ENCODE measurements at places on chromosomes 2 and 18.

DNA sequence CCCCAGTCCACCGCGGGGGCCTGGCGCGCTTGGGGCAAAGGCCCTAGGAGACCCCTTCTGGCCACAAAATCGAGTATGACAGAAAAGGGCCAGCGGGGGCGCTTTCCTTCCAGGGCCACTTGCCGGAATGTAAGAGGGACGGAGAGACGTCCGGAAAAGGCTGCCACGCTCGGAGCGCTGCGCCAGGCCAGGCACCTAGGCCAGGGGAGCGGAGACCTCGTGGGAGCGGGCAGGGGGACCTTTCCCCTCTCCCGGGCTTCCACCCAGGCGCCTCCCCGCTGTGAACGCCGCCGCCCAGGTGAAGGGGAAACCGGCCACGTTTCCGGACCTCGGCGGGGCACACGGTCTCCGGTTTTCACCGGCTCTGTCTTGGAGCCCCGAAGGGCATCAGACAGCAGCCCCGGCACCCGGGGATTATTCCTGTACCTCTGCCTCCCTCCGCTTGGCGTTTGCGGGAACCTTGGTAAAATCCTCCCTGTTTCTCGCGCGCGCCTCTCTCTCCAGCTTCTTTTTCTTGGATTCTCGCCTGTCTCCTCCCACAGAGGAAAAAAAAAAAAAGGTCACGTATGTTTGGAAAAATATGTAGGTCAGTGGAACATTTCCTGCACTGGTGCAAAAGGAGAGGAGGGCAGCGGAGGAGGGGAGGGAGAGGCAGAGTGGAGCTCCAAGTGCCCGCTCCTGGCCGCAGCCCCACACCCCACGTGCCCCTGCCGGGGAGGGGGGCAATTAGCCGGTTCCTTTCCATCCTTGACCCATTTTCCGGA, 1.2 kb upstream of the NPAS2 start:
- DNase-seq: no peak

- no peak for DNase-seq
Measured at GRCh38 chr2:168212866-168213265, 34.5 kb downstream of the STK39 start.

- no peak for DNase-seq
Measured at GRCh38 chr18:45836242-45837205, 11.0 kb downstream of the SIGLEC15 start.

GRCh38 chr2:26075173-26075572, 41.3 kb downstream of the RAB10 start:
- no peak for DNase-seq

DNA sequence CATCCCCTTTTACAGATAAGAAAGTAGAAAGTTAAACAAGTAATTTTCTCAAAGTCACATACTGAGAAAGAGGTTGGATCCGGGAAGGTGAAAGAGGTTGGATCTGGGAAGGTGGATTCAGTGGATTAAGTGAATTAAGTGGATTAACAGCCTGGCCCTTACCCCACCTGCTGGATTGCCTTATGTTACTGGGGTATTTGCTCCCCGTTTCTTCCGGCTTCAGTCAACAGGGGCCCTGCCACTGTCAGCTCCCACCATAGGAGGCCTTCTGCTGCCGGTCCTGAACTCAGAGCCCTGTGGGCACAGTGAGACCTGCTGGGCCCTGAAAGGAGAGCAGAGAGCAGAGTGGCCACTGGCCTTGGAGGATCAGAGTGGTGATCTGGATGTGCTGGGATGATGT, 113.2 kb downstream of the VAPA start:
- DNase-seq: no peak

GRCh38 chr2:165013944-165014619, 58.8 kb upstream of the SLC38A11 start:
- DNase-seq: no peak

DNA sequence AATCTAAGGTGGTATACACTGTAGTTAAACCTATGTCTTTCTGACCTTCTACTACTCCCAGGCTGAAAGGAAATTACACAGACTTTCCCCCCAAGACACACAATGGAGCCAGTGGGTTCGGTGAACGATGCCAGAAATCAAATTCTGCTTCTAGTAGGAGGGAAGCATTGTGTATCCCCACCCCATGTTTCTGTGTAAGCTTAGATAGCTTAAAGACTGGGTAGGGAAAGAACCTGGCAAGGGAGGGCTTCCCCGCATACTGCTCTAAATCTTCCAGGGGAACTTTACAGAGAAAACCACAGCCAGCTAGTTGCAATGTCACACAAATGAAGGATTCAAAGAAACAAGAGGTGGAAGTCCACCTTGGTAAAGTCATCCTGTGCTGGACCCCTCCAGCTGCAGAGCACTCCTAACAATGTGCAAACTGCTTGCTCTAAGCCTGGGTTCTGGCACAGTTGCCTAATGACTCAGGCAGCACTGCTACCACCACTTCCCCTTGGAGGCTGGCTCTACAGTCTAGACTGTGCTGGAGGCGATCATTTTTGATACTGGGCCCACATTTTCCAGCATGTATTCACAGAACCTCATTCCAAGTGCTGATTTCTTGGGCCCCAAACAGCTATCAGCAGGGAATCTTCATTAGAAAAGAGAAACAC, 47.5 kb downstream of the TRIB2 start:
- DNase-seq: no peak
